ENCODE measurements at places on chromosomes 4 and X.

DNA sequence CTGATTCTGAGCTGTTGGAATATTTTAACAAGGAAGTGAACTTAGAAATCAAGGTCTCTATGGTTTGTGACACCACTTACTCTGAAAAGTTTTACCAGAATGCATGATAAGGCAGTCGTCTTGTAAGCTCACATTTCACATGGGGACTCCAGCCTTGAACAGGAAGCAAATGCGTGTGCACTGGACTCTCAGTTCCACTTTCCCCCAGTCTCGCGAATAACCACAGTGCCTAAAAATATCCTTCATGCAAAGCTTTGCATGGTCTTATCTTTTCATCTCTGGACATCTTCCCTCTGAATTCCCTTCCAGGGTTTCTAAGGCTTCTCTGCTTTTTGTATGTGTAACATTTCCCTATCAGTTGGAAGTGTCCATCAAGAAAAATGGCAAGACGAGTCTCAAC is 581.8 kb downstream of the NLGN4X start:
- DNase-seq = no peak

DNA sequence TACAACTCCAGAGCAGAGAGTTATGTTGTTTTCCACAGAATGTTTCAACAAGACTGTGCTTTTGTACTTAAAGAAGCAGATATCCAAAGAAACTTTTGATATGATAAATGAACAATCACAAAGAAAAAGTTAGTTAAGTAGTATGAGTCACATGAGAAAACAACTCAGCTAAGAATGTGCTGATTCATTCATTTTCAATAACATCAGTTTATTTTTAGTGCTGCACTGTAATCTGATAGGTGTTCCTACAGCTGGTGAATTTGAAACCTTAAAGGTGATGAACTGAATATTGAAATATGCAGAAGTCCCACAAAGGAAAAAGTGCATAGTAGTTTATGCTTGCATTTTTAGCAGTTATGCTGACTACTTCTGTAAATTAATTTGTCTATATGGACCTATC is 180.3 kb upstream of the TENM3 start:
- no peak for DNase-seq

DNA sequence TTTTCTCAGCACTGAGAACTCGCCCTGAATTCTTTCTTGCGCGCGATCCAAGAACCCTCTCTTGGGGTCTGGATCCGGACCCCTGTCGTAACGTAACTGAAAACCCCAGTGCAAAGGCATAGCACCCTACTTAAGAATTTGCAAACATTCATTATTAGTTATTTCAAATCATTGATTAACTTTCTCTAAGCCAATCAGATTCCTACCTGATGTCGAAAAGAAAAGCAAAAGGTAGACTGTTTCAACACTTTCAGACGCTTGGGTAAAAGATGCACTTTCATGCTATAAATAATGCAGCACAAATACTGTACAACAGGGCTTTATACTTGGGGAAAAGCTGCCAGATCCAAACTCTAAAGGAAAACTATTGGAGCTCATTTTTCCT is 817 bp upstream of the WDR19 start:
- DNase-seq = no peak

GRCh38 chr4:56102601-56103000 is 153.9 kb downstream of the CEP135 start:
- DNase-seq = no peak

GRCh38 chrX:50877310-50877709 is 33.2 kb upstream of the BMP15 start:
- no peak for DNase-seq

DNA sequence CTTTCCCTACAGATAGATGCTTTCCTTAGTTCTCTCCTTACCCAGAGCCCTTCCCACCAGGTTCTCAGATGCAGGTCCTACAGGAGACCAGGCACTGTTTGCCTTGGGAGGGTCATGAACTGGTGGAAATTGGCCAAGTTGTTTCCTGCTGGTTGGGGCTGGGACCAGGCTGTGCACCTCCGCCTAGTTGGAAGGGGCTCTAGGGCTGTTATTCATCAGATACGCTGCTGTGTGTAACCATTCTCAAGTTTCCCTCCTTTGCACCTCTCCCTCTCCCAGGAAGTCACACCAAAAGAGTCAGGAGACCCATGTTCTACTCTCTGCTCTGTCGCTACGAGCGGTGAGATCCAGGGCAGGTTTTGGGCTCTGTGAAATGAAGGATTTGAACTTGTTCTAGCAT is 11.9 kb upstream of the VSIG1 start:
- no peak for DNase-seq

DNA sequence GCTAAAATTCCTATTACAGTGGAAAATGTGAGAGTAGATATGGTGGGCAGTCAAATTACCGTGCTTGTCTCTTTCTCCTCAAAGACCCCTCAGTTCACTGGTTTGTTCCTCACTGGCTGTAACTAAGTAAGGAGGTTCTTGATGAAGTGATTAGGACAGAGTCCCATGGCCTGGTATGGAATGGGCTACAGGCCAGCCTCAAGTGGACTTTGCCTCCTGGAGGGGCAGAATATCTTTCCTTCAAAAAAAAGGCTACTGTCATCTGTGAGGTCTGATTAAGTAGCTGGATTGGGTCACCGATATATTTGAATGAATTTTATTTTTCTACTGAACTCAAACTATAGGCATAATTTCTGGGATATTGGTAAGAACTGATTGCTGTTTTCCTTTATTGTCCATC is 38.5 kb upstream of the TMEM164 start:
- DNase-seq = no peak

DNA sequence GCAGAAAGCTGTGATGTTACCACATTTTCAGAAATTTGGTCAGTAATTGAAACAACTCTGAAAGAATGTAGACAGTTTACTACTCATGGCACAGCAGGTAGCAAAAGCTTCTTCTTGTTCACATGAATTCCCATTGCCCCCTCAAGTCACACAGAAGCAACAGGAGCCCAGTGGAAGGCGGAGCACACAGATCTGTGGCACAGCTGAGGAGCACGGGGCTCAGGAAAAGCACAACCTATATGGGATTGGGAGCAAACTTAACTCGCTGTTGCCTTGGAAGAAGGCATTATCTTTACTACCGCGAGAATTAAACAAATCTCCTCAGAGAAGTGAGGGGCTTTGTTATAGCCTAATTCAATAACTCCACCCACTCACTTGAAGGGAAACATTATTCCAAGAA is 358.5 kb downstream of the SPOCK3 start:
- DNase-seq = no peak

Data from Panc1 (cell line).